Naive thymus-derived CD8-positive, alpha-beta T cell (primary cell): ENCODE measurements at places on chromosomes 3 and 15. TPM values are rescaled to one million over a fixed set of nuclear protein-coding genes. Genes with fewer than 3 reads are reported as not detected.

DNA sequence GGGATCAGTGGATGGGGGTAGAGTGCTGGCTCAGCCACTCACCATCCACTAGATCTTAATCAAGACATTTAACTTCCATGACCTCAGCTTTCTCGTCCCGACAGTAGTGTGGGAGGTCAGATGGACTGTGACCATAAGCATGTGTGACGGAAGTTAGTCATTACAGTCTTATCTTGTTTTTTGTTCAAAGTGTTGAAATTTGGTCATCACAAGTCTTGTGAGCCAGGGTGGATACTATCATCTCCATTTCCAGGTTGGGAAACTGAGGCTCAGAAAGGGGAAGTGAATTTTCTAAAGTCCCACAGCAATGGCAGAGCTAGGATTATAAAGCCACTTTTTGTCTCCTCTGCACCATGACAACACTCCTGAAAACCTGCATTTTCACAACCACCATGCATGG is 32.0 kb upstream of the ITGA11 start:
- no peak for DNase-seq

Gene CRTC3
- polyA plus RNA-seq = 21.9 TPM

- no peak for DNase-seq
Measured at GRCh38 chr3:169929830-169930519, 18.6 kb downstream of the SAMD7 start.

- DNase-seq = no peak
Measured at GRCh38 chr15:97520689-97521088, 439.8 kb upstream of the ARRDC4 start.

GRCh38 chr3:195117978-195118581 is 152.9 kb downstream of the XXYLT1 start:
- DNase-seq = peak; percentile 9

Gene GOLGA6L4
- not detected for polyA plus RNA-seq

- DNase-seq = no peak
Measured at GRCh38 chr15:63489352-63489751, 15.0 kb upstream of the USP3 start.

Gene TNFAIP8L3
- not detected for polyA plus RNA-seq

DNA sequence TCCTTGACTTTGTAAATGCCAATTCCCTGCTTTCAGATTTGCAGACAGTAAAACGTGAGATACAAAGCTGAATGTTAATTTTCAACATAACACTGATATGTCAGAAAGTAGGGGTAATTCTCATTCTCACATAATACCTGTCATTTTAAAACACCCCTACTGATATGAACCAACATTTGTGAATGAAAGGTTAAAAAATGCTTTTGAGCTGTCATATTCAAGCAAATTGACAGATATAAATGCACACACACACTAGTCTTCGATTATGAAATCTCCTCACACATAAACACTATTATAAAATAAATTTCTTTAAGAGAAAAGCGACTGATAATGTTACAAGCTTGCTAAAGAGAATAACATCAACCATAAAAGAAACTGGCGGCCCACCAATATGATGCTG is 128.8 kb downstream of the PEAK1 start:
- no peak for DNase-seq

Gene SAMMSON
- not detected for polyA plus RNA-seq

Gene COL6A6
- polyA plus RNA-seq = not detected

Gene GUCA1C
- not detected for polyA plus RNA-seq

- DNase-seq = no peak
Measured at GRCh38 chr3:152349392-152349791, 80.7 kb downstream of the MBNL1 start.

Gene NAALADL2
- polyA plus RNA-seq = 0.57 TPM

- DNase-seq = no peak
Measured at GRCh38 chr3:130968221-130968620, 58.4 kb downstream of the ASTE1 start.

DNA sequence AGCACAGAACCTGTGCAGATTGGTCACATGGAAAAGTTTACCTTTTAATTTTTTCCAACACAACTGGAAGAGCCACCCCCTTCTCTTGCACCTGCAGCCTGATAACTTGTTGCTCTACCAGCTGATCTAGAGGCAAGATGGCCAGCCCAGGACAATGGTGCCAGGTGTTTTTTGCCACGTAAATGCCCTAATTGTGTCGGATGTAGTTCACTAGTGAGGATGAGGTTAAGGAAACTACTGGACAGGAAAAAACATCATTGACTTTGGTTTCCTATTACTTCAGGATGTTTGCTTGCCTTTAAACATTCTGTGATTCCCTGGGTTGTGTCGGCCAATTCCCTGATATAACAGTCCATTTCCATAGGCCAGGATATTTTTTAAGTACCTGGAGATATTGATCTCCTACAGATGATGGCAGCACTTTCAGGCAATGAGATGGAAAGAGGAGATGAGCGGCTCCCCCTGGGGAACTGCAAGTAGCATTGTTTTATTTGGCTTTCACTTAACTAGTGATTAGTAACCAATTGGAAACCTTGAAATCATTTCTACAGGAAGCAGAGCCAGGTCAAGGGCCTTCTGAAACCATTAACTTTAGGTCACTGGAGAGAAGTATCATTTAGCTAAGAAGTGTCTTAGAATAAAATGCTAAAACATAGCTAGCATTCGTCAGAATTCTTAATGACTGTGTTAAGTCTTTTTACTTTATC is 72.5 kb downstream of the OSBPL10 start:
- DNase-seq = no peak

GRCh38 chr15:77295446-77295845 is 124.5 kb downstream of the PEAK1 start:
- DNase-seq = no peak

Gene SCG5
- polyA plus RNA-seq = not detected

Gene VEPH1
- polyA plus RNA-seq = not detected

- no peak for DNase-seq
Measured at GRCh38 chr3:124513610-124513997, 216.6 kb upstream of the UMPS start.

DNA sequence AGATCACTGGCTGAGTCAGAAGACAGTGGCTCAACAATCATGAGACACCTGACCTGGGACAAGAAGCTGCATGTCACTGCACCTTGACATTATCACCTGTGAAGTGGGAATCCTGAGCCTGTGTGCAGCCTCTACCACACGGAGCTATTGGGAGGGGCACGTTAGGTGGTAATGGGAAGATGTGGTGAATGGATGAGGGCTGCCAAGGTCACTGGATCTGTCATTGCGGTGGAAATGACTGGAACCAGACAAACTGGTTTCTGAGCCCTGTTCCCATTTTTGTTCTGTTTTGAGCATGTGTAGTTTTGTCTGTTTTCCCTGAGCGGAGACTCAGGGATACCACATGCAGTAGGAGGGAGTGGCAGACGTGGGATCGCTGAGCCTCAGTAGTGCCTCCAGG is 235.5 kb downstream of the OPA1 start:
- DNase-seq = no peak

- no peak for DNase-seq
Measured at GRCh38 chr15:70050970-70051369, 46.7 kb downstream of the TLE3 start.

Gene MED12L
- polyA plus RNA-seq = not detected

GRCh38 chr3:102006812-102007485 is 157.6 kb downstream of the NFKBIZ start:
- no peak for DNase-seq

GRCh38 chr15:33735637-33736247 is 232.6 kb upstream of the CHRM5 start:
- no peak for DNase-seq

DNA sequence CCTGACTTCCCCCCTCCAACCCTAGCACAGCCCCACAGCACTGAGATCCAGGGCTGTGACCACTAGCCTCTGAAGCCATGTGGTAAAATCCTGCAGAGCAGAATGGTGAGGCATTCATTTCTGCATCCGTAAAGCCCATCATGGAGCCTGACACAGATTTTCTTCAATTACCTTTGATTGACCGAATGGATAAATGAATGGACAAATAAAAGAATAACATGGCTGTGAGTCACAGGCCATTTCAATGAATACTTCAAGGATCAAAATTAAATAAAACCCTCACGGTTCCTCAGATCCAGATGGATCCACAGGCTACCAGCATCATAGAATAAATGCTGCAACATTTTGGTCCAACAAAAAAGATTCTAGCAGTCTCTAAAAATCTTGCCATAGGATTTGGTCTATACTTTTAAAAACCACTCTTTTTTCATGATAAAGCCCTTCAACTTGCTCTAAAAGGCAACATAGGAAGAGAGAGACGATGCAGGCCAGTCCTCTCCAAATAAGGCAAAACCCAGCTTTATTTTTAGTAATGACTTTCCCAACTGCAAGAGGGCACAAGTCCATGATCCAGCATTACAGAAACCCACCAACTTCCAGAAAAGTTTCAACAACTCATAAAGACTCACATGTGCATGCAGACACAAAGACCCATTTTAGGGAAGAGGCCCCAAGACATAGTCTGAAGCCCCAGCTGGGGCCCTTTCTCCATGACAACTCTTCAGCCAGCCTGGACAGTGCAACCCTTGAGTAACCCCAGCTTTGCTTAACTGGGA is 52.4 kb upstream of the MRPS22 start:
- DNase-seq = no peak

- DNase-seq = no peak
Measured at GRCh38 chr3:44958386-44958785, 17.6 kb downstream of the ZDHHC3 start.

DNA sequence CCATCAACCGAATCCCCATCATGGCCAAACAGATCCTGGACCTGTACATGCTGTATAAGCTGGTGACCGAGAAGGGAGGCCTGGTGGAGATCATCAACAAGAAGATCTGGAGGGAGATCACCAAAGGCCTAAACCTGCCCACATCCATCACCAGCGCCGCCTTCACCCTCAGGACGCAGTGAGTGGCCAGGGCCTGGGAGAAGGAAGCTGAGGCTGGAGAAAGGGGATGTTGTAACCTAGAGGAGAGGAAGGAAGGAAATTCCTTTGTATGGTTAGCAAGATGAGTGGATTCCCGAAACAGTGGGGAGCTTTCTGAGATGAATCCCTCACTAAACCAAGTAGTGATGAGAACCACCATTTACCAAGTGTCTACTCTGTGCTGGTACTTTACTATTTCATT is 25.8 kb upstream of the CLK3 start:
- no peak for DNase-seq

DNA sequence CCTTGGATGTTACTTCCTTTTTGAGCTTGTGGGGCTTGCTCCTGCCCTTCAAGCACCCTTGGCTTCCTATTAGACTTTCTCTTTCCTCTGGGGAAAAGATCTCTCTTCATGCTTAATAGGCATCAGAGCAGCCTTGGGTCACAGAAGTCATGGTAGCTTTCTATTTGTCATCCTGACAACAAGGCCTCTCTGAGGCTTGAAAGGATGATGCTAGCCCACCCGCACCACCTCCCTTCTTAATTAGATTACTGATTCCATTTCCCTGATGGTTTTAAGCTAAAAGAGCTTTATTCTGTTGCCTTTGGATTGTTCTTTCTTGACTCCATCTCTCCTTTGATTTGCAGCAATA is 435.5 kb upstream of the TPM1 start:
- DNase-seq = no peak

Gene NR1I2
- 0.17 TPM for polyA plus RNA-seq

GRCh38 chr3:69090021-69090420 is 5.3 kb downstream of the ARL6IP5 start:
- no peak for DNase-seq

- DNase-seq = no peak
Measured at GRCh38 chr15:81530271-81530691, 156.3 kb upstream of the TMC3 start.

GRCh38 chr3:12292770-12293169 is 3.9 kb downstream of the PPARG start:
- DNase-seq = no peak

Gene SLC51B
- not detected for polyA plus RNA-seq

DNA sequence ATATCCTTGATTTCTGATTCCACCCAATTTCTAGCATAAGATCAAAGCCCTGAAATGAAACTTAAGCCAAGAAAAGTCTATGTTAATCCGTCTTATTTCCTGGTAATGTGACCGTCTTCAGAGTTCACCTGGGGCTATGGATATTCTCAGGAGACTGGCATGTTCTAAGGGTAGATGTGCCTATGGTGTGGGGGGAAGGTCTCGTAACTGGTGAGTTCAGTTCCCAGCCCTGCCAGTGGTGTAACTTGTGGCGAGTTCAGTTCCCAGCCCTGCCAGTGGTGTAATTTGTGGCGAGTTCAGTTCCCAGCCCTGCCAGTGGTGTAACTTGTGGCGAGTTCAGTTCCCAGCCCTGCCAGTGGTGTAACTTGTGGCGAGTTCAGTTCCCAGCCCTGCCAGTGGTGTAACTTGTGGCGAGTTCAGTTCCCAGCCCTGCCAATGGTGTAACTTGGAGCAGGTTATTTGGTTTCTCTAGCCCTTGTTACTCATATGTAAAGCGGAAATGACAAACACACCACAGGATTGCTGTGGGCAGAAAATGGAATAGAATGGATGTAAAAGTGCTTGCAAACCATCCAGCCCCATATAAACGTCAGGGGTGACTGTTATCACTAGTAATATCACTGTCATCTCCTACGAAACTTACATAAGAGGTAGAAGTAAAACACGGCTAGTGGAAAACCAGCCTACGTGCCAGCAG is 30.4 kb downstream of the SLC51A start:
- no peak for DNase-seq

DNA sequence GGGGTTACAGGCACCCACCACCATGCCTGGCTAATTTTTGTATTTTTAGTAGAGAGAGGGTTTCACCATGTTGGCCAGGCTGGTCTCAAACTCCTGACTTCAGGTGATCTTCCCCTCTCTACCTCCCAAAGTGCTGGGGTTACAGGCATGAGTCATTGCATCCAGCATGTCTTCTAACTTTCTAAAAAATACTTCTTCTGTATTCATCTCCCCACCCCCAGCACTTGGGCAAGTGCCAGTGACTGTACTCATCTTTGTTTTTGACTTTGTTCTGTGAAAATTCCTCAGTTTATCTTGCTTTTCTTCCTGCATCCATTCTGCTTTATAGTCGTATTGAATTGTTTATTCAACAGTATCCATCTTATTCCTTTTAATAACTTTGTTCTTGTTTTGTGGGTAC is 47.6 kb downstream of the ARIH1 start:
- DNase-seq = no peak
